ENCODE measurements at places on chromosomes 1 and 21.

DNA sequence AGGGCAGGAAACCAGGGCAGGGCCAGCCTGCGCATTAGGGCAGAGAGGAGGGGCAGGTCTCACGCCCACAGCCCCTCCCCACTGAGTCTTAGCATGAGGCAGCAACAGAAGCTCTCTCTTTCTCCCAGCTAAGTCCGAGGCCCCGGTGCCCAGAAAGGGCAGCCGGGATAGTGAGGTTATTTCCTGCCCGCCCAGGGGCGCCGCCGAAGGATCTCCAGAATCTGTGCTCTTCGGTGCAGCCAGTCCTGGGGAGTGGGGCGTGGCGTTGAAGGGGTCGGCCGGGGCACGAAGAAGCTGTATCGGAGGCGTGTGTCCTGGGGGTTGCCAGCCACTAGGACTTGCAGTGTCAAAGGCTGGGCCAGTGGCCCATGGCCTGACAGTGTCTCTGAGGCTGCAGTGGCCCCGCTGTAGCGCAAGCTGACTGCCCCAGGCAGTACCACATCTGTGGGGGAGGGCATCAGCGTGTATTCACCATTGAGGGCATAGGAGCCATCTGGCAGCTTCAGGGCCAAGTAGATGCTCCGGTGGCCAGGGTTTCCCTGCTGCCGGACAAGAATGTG lies 7.8 kb downstream of the ADAMTS4 start:
- DNase-seq = no peak

DNA sequence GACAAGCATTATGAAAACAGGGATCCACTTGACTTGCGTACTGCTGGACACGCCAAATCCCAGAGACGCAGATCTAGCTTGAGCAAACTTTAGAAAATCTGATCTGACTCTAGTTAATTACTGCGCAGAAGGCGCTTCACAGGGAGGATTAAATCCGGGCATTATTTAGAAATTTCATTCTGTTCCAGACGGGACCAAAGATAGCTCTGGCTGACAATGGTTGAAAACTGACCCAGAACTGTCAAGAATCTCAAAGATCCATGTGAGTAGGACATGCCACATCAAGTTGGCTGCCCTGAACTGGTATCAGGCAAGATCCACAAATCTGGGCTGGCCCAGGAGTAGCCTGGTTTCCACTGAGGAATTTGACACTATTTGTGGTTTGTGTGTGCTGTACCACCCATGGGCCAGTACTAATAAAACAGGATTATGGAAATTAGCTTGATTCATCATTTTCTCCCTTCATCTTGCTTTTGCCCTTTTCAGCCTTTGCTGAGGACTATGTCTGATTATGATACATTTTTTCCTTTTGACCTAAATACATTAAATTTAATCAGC lies 171.0 kb downstream of the VAV3 start:
- DNase-seq = no peak

DNA sequence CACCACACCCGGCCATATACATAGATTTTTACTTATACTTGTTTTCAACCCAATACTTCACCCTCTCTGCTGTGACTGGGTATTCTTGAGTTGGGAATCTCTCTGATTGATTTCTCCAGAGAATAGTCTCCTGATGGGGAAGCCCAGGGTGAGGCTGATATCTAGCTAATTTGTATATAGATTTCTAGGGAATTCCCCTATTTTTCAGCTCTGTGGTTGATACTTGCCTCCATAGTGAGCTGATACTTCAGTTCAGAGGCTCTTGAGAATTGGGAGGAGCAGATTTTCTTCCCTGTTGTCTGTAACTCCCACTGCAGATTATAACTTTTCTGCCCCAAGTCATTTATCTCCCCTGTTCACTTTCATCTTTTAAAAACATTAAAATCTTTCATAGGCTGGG lies 14.5 kb upstream of the SH3BGRL3 start:
- no peak for DNase-seq

DNA sequence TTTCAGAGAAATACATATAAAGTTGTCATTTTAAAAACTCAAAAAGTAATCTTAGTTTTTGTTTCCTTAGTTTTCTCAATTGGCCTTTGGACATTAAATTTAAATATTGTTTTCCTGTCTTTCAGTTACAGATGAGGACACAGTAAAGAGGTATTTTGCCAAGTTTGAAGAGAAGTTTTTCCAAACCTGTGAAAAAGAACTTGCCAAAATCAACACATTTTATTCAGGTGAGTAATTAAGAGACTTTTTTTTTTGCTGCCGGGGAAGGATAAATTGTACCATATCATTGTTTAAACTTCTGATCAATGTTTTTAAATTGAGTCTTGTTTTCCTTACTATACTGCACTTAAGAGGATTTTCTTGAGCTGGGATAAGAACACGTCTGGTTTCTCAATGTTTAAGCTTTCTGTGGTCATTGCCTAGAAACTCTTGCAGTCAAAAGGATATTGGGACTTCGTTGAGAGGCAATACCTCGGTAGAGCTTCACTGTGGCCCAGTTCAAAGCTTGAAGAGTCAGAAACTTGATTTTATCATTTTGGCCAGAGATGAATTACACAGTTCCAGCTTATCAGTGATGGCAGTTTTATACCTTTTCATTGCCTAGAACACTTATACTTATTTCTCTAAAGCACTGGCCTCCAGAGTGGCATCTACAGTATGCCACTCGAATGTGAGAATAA lies 124.9 kb upstream of the KIAA1614 start:
- DNase-seq = no peak
